ENCODE measurements at places on chromosomes 1 and 21.

DNA sequence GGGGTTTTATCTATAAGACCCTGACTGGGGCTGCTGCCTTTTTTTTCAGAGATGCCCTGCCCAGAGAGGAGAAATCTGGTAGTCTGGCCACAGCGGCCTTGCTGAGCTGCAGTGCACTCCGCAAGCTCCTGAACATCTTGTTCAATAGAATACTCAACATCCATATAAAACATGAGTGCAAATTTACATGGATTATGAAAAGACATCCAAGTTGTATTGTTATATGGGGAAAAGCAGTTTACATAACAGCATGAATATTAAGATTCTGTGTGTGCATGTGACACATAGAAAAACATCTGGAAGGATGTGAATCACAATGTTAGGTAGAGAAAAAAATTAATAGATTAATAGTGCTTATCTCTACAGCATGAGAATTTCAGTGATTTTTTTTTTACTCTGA, 16.4 kb downstream of the COG2 start:
- DNase-seq = no peak

DNA sequence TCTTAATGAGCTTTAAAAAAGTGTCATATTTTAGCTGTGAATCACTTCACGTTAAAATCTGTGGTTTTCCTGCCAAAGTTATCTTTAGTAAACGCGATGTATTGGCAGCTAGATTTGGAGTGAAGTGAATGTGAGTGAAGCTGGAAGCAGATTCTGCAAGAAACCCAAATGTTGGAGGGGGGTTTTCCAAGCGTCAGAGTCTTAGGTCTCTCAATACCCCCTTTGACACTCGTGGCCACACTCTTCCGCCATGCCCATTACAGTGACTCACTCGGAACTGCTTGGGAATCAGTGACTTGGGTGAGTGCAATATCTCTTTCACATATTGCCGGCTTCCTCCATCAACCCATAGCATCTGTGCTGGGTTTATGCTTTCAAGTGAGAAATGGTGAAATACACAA, 17.5 kb downstream of the B3GALT5 start:
- DNase-seq = no peak

DNA sequence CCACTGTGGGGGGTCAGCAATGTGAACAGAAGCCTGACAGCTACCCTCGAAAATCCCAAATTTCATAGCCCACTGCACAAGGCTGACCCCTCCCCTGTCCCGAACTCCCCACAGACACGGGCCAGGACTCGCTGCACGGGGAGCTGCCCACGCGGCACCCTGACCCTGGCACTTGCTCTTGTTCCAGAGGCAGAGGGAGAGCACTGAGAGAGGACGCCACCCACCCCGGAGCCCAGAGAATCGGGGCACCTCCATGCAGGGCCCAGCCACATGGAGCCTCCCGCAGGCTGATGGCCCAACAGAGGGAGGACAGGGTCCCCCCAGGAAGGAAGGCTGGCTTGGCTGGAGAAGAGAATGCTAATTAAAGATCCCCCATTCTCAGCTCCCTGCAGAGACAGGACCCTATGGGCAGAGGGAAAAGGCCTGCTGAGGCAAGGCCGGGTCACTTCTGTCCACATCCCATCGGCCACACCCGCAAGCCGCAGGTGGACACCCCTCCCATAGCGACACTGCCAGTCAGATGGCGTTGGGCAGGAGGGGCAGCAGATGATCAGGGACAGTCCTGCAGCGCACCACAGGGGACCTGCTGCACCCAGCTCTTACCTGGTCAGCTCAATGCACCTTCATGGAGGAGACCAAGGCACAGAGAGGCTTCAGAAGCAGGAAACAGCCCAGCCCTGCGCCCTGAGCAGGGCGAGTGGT, 136.9 kb downstream of the NPHP4 start:
- no peak for DNase-seq

DNA sequence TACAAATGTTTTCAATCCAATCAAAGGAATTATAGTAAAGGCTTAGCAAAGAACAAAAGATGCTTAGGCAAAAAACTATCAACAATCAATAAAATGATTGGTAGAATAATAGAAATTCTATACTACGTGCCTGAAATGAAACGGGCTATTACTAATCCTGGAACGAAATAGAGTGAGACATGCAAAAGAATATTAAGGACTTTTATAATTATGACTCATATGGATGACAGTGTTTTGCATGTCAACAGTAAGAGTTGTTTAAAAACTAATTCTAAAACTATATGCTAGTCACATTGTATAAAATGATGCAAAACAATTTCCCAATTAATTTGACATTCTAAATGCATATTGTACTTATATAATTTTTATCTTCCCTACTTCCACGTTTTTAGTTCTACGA, 35.6 kb downstream of the LRRIQ3 start:
- DNase-seq = no peak

DNA sequence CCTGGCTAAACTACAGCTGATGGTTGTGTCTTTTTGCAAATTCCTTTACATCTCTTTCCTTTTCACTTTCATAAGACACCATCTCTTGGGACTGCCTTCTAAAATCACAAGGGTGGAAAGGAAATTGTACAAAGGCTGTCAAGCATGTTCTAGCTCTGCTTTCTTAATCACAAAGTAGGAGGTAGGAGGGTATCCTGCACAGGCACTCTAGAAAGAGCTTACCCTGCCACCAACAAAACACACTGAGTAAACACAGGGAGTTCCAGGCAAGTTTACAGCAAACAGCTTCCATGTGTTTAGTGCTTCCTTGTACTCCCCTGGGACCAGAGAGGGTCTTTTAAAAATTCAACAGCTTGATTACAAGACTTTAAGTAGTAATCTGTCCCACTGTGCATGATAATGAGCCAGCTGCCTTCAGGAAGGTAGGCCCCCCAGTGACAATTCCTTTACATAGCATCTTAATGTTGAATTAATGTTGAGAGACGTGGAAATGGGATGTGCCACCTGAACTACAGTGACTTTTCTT, 2.4 kb downstream of the PLPP3 start:
- DNase-seq = peak; percentile 53

DNA sequence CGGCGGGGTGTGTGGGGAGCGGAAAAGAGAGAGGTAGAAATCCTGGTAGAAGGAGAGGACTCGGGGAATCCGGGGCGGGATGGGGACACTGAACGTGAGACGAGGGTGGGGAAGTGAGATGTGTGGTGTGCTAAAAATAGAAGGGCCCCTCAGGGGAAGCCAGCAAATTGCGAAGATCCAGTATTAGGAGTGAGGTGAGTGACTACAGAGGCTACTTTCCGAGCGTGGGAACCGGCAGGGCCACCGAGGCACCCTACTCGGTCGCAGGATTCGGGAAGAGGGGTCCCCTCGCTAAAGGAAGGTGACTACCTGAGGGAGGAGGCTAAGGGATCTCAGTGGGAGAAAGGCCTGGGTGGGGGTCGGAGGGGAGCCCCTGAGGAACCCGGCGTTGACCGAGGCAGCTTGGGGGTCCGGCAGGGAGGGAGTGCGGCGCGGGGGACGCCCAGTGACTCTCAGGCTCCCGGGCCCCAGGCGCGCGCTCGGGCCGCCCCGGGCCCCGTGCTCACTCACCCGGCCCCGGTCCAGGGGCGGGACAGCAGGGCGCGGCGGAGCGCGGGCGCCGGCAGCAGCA, 318 bp downstream of the ALDH4A1 start:
- peak; percentile 37 for DNase-seq

DNA sequence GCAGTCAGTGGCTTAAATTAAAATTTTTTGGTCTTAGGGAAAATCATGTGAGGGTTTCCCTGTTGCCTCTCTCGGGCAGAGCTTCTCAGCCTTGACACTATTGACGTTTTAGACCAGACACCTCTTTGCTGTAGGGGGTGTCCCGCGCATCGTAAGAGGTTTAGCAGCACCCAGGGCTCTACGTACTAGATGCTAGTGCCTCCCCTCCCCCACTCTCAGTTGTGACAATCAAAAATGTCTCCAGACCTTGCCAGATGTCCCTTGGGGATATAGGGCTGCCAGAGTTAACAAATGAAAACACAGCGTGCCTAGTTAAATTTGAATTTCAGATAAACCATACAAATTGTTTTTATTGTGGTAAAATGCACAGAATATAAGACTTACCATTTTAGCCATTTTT, 293.3 kb downstream of the DISC1 start:
- DNase-seq = no peak

- DNase-seq = no peak
Observed at GRCh38 chr1:9960706-9961562, 17.7 kb downstream of the NMNAT1 start.

DNA sequence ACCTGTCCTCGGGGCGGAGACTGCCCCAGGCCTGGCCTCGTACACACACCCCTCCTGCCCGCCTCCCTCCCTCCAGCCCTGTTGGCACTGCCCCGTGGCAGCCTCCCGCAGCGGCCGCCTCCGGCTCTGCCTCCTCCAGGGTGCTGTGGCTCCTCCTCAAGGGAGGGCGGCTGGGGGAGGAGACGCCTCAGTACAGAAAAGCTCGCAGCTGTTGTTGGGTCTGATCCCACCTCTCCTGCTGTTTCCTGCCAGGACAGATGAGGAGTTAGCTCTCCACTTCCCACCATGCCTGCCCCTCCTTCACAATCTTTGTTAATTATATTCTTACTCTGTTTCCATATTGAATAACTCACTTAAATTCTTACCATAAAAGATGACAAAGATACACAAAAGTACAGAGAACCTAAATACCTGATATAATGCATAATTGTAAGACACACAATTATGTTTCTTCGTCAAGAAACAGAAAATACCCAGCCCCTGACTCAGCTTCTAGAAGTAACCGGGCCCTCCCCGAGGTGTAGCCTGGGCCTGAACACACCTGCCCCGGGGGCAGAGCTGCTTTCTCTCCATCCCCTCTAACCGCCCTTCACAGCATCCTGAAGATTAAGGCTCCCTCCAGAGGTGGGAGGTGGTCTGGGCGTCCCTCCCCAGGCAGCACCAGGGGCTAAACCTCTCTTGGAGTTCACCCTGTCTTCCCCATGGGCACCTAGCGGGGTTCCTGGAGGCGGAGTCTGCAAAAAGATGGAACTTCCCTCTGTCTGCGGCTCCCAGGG, 30.6 kb upstream of the COL6A1 start:
- DNase-seq = no peak

- DNase-seq = no peak
Observed at GRCh38 chr21:17414766-17415165, 98.1 kb upstream of the CXADR start.

- DNase-seq = no peak
Observed at GRCh38 chr1:63794939-63795378, 21.1 kb downstream of the ROR1 start.

- DNase-seq = peak; percentile 12
Observed at GRCh38 chr1:172401892-172402291, 18.6 kb upstream of the C1orf105 start.

GRCh38 chr1:90671741-90672140, 45.4 kb downstream of the BARHL2 start:
- DNase-seq = no peak

DNA sequence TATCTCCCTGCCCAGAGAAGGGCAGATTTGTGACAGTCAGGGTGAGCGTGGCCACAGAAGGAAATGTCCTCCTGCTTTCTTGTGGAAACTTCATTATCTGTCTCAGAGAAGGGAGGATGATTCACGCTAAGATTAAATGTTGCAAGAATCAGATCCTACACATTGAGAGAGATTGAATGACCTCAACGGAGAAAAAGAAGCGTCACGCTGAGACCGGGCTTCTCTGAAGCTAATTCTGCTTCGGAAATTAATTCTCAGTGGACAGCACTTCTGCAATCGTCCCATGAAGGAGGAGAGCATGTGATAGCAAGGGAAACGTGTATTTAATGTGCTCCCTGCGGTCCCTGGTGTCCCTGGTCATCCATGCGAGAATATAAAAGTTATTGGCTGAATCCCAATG, 19.8 kb upstream of the C1orf21 start:
- DNase-seq = no peak
